Stimulated activated CD8-positive, alpha-beta memory T cell treated with anti-CD3 and anti-CD28 coated beads, Interleukin-7, amount 100 ng/mL, for 4 hours (primary cell): ENCODE measurements at places on chromosomes 16 and 17.

GRCh38 chr16:2799859-2800226 is 1.6 kb downstream of the PRSS41 start:
- DNase-seq = no peak

DNA sequence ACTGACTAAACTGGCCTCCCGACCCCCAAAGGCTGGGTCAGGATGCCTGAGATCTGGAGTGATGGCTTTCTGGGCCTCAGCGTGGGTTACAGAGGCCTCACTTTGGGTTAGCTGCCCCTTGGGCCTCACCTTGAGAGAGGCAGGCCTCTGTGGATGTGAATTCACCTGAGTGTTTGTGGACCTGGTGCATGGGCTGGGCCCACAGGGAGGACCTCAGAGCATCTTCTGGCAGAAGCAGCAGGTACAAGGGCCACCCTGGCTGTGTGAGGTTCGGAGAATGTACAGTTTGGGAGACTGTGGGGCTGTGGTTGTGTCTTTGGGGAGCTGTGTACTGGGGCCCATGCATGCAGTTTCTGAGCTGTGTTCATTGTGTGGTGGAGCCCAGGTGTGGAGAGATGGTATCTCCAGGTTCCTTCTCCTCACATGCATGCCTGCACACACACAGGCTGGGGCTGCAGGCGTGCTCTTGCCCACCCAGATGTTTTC is 18.3 kb downstream of the RARA start:
- DNase-seq = no peak

DNA sequence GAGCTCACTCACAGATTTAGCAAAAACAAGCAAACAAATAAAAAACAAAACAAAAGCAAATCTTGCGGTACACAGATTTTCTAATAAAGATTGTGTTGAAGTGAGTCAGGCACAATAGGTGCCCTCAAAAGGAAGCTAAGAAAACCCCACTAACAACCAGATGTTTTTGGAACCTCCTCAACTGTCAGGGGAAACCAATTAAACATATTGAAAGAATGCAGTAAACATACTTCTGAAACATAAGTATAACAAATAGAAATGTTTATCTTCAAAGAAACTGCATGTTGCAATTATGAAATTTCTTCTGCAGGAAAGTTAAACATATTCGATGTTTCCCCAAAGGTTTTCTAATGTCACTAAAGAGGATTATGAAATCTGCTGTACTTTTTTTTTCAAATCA is 110.5 kb upstream of the CORO6 start:
- DNase-seq = no peak

DNA sequence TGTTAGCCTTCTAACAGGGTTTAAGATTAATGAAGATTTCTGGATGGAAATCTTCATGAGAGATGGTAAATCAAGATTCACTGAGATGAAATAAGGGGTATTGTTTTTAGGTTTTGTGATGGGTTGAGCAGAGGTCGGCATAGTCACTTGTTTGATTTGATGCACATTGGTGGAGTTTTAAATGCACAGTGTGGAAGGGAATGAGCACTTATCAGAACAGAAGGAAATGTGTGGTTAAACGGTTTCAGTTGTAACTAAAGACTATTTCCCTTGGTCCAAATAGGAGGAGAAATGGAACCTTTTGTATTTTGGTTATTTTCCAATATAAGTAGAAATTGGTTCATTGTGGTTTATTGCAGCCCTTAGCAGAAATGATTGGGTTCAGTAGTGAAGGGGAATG is 34.1 kb downstream of the CBFB start:
- no peak for DNase-seq

DNA sequence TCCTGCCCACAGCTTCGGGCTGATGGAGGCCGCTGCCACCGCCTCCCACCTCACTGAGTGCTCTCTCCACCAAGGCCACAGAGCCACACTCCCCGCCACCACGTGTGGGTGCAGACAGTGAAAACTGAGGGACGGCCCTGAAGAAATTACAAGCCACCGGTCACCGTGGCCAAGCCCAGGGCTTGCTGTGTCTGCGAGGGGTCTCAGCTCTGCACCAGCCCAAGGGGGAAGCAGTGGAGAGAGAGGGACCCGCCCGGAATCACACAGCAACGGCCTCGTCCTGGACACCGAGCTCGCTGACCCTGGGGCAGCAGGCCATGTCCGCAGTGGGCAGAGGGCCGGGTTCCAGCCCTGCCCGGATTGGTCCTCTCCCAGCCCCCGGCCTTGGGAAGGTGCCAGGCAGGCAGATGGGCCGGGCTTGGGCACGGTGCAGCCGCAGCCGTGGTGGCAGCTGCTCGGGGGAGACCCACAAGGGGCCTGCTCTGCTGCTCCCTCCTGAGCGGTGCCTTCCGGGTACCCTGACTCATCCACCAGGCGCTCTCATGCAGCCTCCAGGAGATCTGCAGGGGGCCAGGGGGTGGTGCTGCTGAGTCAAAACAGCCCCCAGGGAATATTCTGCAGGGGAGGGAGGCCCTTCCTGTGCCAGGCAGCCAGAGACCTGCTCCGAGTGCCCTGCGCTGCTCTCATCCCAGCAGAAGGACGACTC is 52.0 kb downstream of the CBFA2T3 start:
- DNase-seq = no peak

DNA sequence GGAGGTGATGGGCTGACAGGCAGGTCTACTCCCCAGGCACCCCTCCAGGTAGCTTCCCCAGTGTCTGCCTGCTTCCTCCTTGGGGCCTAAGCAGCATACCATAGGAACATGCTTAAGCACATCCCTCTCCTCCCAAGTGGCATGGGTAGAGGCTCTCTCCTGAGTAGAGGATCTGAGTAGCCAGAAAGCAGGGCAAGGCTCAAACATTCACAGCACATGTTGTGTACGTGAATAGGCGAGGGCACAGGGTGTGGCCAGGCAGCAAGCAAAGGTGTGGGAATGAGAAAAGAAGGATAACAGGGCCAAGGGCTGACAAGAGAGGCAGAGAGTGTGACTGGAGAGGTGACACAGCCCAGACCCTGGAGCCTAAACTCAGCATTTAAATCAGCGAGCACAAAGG is 29.7 kb upstream of the GFOD2 start:
- no peak for DNase-seq

GRCh38 chr17:82648742-82649331 is 593 bp upstream of the WDR45B start:
- no peak for DNase-seq

GRCh38 chr16:81928975-81929374 is 82.3 kb downstream of the SDR42E1 start:
- no peak for DNase-seq

DNA sequence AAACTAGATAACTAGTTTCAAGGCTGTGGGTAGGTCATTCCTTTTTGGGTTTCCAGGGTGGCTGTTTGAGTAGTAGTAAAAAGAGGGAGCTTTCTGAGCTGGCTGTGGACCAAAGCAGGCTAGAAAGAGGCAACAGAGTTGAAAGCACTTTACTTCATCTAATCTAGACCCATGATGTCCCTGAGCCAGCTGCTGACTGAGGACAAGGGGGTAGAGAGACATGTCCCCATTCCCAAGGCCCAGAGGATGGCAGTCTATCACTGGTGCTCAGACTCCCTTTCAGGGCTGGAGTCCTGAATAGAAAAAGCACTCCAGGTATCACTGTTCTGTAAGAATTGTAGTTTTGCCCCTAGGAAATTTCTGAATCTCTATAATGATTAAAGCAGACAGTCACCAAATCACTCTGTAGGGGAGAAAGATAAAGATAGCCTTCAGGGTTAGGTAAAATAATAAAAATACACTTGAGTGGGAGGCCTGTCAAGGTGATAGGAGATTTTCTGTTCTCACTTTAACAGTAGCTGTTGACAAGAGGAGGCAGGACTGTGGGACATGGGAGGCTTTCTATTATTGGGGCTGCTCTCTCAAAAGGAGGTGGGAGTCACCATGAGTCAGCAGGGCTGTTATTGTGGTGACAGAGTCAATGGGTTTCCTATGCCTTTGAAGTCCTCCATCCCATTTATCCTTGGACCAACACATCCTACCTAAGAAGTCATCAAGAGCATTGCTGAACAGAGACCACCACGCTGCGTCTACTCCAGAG is 190.2 kb upstream of the MPHOSPH6 start:
- DNase-seq = no peak

GRCh38 chr16:56748826-56749225 is 18.9 kb downstream of the NUP93 start:
- DNase-seq = no peak
